Fibroblast of skin of right biceps (primary cell): ENCODE measurements at places on chromosomes 12 and 14.
A peak's percentile ranks its signal among the peaks of the same experiment; 100 is the strongest.

GRCh38 chr12:60842181-60842580 lies 1246.4 kb downstream of the SLC16A7 start:
- no peak for DNase-seq

DNA sequence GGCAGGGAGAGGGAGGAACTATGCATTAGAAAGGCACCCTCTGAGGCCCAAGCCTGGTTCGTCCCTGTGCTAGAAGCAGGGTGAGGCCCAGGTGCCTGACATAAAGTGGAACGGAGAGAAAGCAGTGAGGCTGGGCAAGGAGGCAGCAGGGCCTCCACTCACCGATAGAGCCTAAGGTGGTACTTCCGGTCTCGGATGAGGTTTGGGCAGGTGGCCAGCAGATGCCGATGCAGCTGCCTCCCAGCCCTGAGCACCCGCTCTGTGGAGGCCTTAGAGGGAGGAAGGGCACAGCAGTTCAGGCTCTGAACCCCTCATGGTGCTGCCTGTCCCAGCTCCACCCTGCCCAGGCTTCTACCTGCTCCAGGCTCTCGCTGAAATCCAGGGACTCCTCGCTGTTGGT lies 7.1 kb downstream of the RAPGEF3 start:
- DNase-seq, result no peak

DNA sequence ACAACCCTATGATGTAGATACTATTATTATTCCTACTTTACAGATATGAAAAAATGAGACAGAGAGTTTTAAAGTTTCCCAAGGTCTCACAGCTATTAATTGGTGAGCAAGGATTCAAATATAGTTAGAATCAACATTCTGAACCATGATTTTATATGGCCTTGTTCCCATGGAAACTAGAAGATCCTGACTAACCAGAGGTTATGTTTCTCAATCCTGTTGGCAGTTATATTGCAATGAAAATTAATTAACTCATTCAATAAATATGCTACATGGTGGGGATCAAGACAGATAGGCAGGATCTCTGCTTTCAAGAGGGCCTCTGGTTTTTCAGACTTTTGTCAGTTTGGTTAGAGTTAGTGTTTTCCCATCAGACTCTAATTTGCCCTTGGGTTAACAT lies 9.3 kb upstream of the FUT8 start:
- peak; percentile 62 for DNase-seq

GRCh38 chr14:24441485-24441884 lies 1.1 kb downstream of the SDR39U1 start:
- no peak for DNase-seq

- peak; percentile 63 for DNase-seq
These were observed at the start of gene C14orf132 for GRCh38 chr14:96038920-96039632. Gene C14orf132 (plus strand): TSS chr14:96039362. CDS start chr14:96039501, 139 bp downstream.

- DNase-seq, result no peak
These were observed 149.0 kb downstream of the CAPZA3 start for GRCh38 chr12:18886962-18887361.

- no peak for DNase-seq
These were observed 8.6 kb downstream of the SLC25A29 start for GRCh38 chr14:100297320-100298300.
